Heart left ventricle (tissue), 16 donors: ENCODE measurements at places on chromosomes 5 and 9. TPM values are rescaled to one million over a fixed set of nuclear protein-coding genes. Genes with fewer than 3 reads are reported as not detected.

NR4A3 gene
- 1.6 TPM for polyA plus RNA-seq

PCDHGA3 gene
- 5.9 TPM for polyA plus RNA-seq

PKD2L2 gene
- not detected for polyA plus RNA-seq

SPINK6 gene
- polyA plus RNA-seq: not detected

GRCh38 chr5:133870661-133871060 is 97.8 kb downstream of the C5orf15 start:
- no peak for DNase-seq

DNA sequence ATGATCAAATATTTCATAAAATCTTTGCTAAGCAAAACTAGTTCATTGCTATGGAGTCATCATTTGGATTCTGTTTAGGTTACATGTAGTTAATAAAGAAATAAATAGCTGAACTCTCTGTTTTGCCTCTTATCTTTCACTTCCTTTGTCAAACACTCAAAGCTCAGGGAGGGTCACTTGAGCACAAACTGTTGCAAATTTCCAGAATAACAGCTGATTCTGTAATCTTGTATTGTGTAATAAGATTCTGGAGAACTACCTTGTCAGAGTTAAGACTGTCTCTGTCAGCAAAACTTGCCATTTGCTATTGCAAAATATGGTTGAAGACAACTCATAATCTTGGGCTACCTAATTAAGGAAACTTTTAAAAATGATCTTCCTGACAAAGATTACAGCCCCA is 182.0 kb upstream of the MOCS2 start:
- no peak for DNase-seq

DNA sequence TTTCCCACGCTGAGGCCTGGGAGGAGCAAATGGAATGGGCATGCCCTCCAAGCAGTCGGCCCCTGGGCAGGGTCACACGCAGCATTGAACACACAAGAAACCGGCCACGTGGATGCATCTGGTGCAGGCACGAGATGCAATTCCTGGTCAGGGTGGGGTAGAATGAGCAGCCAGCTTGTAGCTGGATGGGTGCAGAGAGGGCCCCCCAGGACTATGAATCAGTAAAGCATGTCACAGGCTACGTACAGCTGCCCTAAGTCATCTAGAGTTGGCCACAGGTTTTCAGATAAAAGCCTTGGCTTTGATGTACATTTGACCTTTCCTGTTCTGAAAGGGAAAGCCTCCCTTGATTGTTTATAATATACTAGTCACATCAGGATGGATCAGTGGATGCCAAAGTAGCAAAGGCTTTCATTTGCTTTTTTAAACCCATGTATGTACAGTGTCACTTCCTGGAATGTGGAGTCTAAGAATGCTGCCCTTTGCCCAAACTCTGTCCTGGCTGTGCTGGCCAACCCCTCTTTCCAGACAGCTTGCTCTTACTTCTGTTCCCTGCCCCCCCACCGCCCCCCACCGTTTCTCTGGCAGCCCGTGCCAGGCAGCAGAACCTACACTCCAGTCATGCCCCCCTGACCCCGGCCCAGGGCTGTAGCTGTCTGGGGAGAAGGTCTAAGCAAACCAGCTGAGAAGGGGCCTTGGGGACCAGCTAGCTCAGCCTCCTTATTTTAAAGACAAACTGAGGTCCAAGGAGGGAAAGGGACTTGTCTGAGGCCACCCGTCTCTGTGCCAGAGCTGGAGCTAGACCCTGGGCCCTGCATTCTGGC is 169.2 kb downstream of the HSPA4 start:
- DNase-seq: no peak

GRCh38 chr9:79817438-79818004 is 245.8 kb downstream of the TLE4 start:
- DNase-seq: peak; percentile 7

- peak; percentile 14 for DNase-seq
Measured at GRCh38 chr5:607541-608428, 4.4 kb upstream of the CEP72 start.

GRCh38 chr5:24862117-24862516 is 217.3 kb upstream of the CDH10 start:
- no peak for DNase-seq

DNA sequence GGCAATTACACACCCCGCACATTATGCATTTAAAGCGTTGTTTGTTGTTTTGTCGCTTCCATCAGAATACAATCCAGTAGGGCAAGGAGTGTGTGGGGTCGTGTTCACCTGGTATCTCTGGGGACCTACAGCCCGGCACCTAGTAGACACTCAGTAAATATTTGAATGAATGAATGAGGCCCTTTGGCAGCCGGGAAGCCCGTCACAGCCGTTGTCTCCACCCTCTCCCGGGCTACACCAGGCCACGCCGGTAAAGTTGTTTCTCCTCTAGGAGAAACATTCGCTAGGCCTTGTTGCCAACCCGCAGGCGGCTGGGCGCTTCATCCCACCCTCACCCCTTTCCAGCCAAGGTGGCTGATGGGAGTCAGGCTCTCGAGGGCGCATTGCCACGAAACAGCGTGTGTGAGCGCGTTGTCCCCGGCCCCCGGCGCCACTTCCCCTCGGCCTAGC is 876 bp upstream of the JAK2 start:
- no peak for DNase-seq

DNA sequence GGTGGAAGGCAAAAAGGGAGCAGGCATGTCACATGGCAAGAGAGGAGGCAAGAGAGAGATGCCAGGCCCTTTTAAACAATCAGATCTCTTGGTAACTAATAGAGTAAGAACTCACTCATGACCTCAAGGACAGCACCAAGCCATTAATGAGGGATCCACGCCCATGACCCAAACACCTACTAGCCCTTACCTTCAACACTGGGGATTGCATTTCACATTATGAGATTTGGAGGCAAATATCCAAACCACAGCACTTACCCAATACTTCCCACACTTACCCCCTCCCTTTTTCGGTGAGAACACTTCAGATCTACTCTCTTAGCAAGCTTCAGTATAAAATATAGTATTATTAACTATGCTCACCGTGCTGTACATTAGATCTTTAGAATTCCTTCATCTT is 41.9 kb downstream of the ZNF354A start:
- no peak for DNase-seq

- DNase-seq: no peak
Measured at GRCh38 chr9:132885720-132886333, 7.1 kb downstream of the SPACA9 start.

DNA sequence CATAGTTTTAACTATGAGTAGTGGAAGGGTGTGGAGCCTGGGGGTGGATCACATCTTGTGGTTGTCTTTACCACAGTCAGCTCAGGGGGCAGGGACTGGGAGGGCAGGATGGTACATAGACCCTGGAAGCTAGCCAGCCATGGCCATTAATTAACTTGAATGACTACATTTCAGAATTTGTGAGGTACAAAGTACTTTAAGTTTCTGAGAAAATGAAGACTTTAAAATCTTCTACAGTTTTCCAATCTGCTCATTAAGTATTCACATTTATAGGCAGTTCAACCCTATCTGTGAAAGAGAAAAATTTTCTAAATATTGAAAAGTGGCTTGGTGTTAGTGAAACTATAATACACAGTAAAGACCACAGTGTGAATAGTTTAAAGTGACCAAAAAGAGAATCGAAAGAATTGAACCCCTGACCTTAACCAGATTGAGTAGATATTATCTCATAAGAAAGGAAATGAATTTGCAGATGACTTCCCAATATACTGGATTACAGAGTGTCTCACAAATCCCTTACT is 234.2 kb upstream of the MEF2C start:
- no peak for DNase-seq

- no peak for DNase-seq
Measured at GRCh38 chr9:127518091-127518856, 67.0 kb downstream of the LRSAM1 start.
